Astrocyte of the hippocampus (primary cell): ENCODE measurements at places on chromosomes 1 and 21.

DNA sequence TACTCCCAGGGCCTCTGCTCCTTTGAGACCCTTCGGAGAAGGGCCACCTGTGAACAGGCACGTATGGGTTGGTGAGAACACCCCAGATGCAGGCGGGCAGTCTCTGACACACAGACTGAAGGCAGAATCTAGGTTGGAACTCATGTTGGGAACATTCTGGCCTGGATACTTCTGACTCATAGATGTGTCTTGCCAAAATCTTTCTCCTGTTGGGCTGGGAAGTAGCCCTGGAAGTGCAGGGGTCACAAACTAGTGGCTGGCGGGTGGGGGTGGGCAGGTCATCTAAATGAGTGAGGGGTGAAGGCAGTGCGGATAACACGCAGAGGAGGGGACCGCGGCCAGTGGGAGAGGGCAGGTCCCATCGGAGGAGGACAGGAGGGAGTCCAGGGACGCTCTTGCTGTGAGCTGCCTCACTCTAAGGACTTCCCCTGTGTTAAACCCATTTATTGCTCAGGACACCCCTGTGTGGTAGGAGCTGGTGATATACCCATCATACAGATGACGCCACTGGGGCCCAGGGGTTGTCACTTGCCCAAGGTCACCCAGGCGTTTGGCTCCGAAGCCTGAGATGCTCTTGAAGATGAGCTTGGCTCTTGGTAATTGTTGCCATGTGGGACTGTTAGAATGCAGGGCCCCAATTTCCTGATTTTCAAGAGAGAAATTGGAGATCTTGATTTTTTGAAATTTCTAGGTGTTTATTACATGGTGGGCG, 181.0 kb downstream of the PTPRU start:
- peak; percentile 65 for DNase-seq

DNA sequence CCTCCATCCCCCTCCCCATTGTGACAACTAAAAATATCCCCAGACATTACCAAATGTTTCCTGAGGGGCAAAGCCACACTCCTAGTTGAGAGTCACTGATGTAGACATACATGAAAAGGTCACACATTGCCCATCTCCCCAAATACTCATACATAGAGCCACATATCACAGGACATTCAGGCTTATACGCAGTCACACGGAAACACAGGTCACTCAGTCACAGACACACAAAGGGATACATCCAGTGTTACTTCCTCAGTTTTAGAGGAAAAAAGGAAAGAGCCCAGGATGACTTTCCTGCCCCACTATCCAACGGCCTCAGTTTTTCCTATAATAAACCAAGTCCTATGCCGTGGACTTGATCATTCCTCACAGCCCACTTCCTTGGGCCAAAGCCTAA, 1.9 kb downstream of the SLC39A1 start:
- no peak for DNase-seq

GRCh38 chr1:222090103-222090502, 348.2 kb upstream of the DUSP10 start:
- no peak for DNase-seq

DNA sequence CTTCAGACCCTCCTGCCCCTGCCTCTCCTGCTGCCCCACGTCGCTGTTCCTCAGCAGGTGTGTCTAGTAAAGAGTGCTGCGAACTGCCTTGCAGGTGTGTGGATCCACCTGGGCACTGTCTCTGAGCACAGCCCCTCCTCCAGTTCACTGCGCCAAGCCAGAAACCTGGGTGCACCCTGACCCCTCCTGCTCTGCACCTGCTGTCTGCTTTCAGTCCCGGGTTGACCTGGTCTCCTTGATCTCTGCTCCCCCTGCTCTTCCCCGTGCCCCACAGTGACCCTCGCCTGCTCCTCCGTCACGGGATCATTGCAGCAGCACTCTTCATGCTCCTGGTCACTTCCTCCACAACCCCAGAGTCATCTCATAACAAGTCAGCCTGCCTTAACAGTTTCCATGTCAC, 6.5 kb downstream of the A3GALT2 start:
- DNase-seq = no peak

DNA sequence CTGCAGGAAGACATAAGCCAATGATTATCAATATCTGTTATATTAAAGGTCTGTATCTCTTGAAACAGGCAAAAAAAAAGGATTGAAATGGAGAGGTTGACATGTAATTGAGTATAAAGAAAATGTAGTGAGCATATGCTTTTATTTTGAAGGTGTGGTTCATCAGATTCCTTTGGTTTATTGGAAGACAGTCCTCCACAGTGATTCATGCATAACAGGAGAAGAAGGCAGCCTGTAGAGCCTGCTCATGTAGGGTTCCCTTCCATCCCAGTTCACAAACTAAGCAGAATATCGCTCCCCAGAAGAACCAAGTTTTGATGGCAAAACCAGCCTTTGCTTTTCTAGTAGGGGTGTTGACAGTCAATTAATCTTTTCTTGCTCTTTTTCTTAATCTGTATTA, 1016.8 kb upstream of the ADGRL4 start:
- DNase-seq = no peak

- no peak for DNase-seq
Measured at GRCh38 chr21:21231913-21232312, 233.7 kb downstream of the NCAM2 start.

DNA sequence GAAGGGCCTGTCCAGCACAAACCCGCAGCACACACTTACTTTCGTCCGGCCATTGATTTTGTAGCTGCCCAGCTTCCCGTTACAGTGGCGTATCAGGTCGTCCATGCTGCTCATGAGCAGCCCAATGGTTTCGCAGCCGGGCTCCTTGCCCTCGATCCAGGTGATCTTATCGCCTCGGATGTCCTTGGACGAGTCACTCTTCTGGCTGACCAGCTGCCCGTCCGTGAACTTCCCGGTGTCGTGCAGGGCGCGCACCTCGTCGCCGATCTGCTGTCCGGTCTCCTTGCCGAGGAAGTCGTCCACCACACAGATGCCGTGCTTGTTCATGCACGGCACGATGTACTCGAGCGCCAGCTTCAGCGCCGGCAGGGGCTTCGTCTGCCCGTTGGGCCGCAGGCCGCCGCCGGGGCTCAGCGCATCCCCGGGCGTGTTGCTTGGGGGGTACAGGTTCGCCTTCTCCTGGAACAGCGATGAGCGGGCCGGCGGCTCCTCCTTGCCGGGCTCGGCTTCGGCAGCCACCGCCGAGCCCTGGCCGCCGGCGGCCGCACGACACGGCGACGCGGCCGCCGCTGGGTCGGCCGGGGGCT, 1.0 kb downstream of the EGLN1 start:
- DNase-seq = peak; percentile 78
